Activated CD8-positive, alpha-beta memory T cell treated with anti-CD3 and anti-CD28 coated beads for 24 hours (primary cell): ENCODE measurements at places on chromosomes 16 and 17.

DNA sequence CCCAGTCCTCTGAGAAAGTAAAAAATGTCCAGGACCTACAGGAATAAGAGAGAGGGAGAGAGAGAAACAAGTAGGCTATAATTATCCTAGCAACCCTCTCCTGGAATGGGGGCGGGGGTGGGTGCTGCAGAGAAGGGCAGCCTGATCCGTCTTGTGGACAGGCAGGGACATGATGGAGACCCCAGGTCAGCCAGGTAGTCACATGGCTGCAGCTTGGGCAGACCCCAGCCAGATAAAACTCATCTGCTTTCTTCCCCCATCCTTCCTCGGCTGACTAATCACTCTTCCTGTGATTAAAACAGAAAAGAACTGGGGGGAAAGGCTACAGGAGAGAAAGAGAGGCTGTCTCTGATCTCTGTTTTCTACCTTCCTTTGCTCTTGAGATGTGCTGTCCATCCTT lies 32.6 kb downstream of the COPZ2 start:
- no peak for DNase-seq

DNA sequence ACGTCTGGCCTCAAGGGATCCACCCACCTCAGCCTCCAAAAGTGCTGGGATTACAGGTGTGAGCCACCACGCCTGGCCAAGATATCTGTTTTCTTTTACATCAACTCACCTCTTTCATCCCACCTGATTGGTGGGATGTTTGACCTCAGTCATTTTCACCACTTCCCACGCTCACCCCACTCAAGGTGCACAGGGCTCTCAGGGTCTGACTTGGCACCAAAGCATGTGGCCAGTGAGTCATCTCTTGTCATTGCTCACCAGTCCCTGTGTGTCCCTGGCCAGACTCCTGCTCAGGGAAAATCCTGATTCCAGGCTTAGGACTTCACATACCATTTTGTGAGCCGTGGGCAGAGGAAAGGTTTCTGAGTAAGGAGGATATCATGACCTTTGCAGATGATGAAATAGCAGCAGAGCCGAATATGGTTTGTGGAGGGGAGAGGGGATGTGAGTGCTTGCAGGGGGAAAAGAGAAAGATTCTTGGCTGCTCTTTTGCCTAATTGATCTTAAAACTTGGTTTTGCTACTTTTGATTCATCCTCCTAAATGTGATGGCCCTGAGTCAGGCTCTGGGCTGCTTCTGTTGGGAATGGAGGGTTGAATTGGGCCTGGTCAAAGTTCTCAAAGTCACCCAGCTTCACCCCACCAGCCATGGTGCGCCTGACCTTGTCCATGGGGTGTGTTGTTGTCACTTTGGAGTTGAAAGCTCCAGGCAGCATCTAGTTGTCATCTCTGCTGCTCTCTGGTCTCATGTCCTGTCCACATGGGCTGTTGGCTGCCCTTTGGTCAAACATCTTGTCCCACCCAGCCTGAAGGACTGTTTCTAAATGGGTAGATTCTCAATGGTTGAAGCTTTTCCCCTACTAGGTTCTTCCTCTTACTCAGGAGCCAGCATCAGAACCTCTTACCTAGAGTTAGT lies 6.0 kb upstream of the KCNH6 start:
- DNase-seq, result peak; percentile 56

- no peak for DNase-seq
These were observed 8.3 kb downstream of the C1QTNF1 start for GRCh38 chr17:79031996-79032875.

DNA sequence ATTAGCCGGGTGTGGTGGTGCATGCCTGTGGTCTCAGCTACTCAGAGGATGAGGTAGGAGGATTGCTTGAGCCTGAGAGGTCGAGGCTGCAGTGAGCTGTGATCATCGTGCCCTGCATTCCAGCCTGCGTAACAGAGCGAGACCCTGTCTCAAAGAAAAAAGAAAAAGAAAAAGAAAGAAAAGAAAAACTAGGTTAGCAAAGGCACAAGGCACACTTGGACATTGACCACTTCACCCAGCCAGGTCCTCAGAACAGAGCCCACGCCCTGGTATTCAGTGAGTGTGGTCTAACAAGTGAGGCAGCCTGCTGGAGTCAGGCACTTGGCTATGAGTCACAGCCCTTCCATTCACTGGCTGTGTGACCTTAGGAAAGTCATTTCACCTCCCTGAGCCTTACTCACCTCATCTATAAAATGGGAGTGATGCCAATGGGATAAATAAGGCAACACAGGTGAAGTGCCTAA lies 10.4 kb downstream of the MILR1 start:
- DNase-seq, result no peak

DNA sequence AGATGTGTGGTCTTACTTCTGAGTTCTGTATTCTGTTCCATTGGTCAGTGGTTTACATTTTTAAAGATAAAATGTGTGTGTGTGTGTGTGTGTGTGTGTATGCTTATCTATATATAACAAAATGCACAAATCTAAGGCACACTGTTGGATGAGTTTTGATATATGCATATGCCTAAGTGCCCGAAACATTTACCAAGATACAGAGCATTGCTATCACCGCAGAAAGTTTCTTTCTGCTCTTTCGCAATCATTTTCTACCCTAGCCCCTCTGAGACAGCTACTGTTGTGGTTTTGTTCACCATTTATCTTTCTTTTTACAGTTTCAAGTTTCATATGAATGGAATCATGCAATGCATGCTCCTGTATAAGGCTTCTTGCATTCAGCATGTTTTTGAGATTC lies 97.0 kb downstream of the MRTFB start:
- no peak for DNase-seq

DNA sequence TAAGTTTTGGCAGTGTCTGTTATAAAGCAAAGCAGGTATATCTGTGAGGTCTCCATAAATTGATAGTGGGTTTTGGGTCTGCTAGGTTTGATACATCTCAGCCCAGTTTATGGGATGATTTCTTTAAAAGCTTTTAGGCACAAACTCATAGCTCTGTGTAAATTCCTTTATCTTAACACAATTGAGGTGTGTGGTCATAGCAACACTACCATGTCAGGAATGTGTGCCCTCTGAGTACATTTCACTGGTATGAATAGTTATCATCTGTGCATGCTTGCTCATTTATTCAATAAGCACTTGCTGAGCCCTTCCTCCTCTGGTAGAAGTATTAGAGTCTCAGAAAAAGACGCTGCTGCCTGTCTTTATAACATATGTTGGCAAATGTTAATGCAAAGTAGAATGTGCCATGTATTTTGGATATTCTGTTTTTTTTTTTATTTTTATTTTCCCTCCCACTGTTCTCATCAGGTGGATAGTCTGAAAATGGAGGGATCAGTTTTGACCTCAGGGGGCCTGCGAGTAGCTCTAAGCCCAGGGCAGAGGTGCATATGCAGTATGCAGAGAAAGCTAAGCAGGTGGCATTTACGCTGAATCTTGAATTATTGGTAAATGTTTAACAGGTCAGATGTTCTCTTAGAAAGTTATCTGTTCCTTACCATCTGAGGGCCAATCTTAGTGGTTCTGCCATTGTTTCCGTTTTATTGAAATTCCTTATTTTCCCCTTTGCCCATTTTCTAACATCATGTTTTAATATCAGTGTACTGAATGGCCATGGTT lies 90.7 kb downstream of the WNT3 start:
- DNase-seq, result no peak
